Head of caudate nucleus (tissue), 42 donors: ENCODE measurements at places on chromosomes 12 and 14.

GRCh38 chr12:105281694-105282049, 45.7 kb upstream of the APPL2 start:
- no peak for DNase-seq

DNA sequence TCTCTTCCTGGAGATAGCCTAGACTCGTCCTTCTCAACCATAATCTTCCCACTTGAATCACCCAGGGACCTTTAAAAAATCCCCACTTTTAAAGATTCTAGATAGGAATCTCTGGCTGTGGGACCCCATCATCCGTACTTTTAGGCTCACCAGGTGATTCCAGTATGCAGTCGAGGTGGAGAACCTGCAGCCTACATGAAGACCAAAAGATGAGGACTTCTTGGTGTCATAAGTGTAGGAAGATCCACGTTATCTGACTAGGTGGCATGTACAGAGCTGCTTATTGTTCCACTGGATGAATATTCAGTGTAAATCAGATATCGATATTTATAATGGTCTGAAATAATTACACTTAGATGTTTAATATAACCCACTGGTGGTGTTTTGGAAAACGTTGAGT, 2.6 kb downstream of the PRKCH start:
- no peak for DNase-seq

DNA sequence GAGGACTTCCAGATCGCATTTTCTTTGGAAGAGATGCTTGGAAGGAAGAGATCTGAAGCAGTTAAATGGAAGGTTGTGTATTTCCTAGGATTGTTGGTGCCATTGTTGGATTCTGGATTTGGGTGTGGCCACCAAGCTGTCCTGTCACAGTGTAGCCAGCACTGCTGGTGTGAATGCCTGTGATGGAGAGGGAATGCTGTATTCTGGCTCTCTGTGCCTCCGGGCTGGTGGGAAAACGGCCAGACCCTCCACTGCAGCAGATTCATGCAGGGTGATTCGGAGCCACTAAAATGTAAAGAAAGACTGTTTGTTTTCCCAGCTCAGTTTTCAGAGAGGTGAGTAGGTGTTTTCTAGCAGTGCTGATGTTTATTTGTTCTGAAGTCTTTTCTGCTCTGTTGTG, 30.7 kb upstream of the MANSC4 start:
- no peak for DNase-seq

DNA sequence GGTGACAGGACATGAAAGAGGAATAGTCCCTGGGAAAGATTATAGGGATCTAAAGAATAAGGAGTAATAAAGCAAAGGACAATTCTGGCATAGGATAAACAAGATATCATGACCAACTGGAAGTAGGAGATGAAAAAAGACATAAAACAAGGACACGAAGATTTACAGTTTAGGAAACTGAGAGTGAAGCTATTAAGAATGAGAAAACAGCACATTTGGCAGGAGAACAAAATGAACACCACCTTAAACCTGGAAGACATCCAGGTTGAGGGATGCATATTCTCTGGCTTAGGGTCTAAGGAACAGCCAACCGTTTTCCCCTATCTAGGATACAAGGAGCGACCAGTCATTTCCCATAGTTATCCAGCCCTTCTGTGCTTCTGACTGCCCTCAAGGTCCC, 1.9 kb downstream of the TRIP11 start:
- no peak for DNase-seq

GRCh38 chr12:25004447-25004846, 55.5 kb upstream of the BCAT1 start:
- DNase-seq = no peak

GRCh38 chr12:32270818-32271710, 128.3 kb upstream of the FGD4 start:
- DNase-seq = peak; percentile 70

DNA sequence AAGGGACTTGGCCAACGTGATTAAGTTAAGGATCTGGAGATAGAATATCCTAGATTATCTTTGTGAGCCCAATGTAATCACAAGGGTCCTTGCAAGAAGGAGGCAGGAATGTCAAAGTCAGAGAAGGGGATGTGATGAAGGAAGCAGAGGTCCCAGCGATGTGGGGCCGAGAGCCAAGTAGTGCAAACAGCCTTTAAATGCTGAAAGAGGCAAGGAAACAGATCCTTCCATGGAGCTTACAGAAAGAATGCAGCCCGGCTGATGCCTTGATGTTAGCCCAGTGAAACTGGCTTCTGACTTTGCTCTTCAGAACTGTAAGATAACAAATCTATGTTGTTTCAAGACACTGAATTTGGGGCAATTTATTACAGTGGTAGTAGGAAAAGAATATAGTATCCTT, 74.9 kb downstream of the NEDD1 start:
- no peak for DNase-seq

- DNase-seq = no peak
Measured at GRCh38 chr14:34035177-34035933, 84.5 kb upstream of the EGLN3 start.

GRCh38 chr14:23661542-23661941, 25.4 kb downstream of the DHRS2 start:
- DNase-seq = no peak

DNA sequence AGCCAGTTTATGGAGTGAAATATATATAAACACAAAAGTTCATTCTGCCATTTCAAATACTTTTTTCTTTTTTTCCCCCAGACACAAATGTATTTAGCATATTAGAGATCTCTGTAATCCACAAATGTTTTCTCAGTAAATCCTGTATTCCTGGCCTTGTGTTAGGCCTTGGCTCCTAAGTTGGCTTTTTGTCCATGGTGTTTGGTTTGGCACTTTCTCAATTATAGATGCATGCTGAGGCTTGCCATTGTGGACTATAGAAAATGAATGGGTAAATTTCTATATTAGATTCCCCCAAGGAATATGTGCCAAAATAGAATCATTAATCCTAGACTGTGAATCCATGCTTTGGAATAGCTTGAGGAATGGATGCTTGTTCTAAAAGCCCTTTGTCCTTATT, 17.0 kb downstream of the RIC8B start:
- no peak for DNase-seq

DNA sequence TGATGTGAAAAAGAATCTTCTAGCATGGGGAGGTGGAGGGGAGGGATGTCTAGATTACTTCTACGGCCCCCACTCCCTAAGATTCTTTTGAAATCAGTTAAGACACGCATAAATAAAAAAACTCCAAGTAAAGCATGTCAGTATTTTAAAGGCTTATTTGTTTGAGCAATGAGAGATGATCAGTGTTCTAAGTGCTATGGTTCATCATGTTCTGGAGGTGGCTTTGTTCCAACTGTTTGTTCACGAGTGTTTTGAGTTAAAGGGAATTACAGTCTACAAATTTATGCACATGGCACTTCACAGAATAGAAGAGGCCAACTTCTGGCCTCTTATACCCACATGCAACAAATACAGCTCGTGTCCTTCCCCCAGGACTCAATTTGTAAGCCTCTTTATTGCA, 394.9 kb downstream of the RAD51B start:
- no peak for DNase-seq

DNA sequence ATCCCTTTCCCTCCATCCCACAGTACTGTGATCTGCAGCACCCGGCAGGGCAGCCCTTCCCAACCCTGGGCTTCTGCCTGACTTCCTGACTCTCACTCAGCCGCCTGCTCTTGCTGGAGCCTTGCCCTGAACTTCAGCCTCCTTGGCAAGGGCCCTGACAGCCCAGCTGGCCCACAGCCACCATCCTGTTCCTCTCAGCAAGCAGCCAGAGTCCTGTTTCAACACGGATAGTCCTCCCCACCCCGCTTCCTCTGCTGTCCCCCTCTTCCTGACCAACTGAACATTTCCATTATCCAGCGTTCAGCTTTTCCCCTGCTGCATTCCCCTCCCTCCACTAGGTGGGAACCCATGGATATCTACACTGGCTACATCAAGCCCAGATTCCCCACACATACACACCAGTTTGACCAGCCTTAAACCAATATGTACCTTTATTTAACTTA, 74.0 kb upstream of the MDM1 start:
- DNase-seq = peak; percentile 55

- no peak for DNase-seq
Measured at GRCh38 chr12:53492188-53492587, 7.1 kb downstream of the MAP3K12 start.

GRCh38 chr12:21998782-21999181, 47.2 kb upstream of the CMAS start:
- DNase-seq = no peak

DNA sequence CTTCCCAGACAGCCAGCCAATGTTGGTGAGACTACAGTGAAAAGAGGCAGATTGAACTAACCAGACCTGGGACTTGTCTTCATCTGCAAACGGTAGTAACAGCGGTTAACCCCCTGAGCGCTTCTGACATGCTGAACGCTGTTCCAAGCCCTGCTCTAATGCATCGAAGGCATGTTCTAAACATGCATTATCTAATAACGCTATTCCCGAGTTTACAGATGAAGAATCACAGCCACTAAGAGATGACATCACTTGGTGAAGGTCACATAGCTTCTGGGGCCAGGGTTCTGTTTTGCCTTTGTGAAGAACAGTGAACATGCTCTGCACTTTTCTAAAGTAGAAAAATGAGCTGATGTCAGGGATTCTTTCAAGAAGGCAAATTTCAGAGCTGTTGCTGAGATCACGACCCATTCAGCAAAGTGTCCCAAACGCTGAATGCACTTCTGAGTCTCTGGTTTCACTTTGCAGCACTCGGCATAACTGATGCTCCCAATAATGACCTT, 56.0 kb downstream of the FOS start:
- DNase-seq = no peak

DNA sequence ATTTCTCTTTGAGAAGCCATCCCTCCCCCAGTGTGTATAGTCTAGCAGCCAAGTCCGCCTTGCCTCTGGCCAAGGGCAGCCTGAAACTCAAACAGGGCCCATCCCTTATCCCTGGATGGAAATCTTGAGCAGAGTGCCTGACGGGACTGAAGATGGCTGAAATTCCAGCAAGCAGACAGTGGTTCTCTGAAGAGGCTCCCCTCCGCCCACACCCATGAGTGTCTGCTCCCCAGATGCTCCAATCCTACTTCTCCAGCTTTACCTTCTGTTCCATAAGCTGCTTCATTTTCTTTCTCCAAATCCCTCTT, 396.2 kb downstream of the NUAK1 start:
- no peak for DNase-seq

- no peak for DNase-seq
Measured at GRCh38 chr12:96094201-96094600, 58.8 kb upstream of the LTA4H start.
